ENCODE measurements at places on chromosomes 1 and 21.

- no peak for DNase-seq
Measured at GRCh38 chr1:41240781-41241353, 1.2 kb downstream of the SCMH1 start.

- no peak for DNase-seq
Measured at GRCh38 chr1:119933397-119933796, 37.1 kb upstream of the ADAM30 start.

DNA sequence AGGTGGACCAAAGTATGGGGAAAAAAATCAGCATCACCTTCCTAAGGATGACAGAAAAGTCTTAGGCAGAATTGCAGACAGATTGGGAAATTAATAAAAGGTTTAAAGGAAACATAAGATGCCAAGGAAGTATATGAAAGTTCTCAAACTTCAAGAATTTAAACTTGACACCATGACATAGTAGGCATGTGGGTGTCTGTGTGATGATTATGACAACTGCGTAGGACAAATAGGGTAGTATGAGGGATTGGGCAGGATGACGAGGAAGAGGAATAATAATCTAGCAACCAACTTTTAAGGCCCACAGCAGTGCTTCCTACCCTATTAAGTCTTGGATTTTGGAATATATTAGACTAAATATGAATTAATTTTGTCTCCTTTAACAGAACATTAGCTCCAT, 52.4 kb downstream of the HNRNPR start:
- no peak for DNase-seq

DNA sequence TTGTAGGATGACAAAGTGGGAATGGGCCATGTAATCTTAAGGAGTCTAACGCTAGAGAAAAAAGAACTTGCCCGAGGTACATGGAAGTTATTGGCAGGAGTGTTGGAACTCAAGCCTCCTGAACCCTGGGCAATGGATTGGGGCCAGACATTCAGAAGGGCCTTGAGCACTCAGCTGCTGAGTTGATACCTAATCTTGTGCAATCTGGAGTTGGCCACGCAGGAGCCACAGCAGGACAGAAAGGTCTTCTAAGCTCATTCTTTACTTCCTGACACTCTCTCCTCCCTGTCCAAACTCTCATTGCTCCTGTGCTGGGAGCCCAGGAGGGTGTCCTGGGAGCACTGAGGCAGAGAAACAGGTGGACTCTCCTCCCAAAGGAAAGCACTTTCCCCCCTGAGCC, 25.1 kb upstream of the CSF1 start:
- no peak for DNase-seq

DNA sequence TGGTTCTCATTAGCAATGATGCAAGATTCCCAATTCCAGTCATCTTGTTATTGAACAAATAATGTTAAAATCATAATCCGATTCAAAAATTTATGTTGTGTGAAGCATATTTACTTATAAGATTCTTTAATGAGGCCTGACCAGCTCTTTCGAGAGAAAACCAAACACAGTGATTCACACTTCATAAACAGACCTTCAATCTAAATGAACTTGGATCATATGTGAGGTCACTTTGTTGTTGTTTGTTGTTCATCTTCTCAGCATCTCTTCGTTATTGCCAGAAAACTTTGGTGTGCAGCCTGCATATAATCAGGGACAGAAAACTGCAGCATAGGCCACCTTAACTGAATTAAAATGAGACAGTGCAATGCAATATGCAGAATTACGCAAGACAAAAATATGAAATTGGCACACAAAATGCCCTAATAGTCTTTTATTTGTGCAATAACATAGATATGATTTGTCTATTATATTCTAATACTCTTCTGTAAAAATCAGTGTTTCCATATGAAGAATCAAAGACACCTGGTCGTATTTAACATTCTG, 30.1 kb downstream of the NCAM2 start:
- DNase-seq, result no peak

GRCh38 chr1:35885961-35886558, 3.1 kb downstream of the AGO1 start:
- DNase-seq, result no peak

Data from NCI-H1048 (cell line).